Activated CD8-positive, alpha-beta memory T cell treated with anti-CD3 and anti-CD28 coated beads for 36 hours (primary cell): ENCODE measurements at places on chromosomes 11 and 22. TPM values are rescaled to one million over a fixed set of nuclear protein-coding genes. Genes with fewer than 3 reads are reported as not detected.

Gene B4GALNT4
- 0.38 TPM for total RNA-seq

Gene GUCD1
- 116 TPM for total RNA-seq

Gene PRG3
- total RNA-seq, result not detected

Gene KDM4E
- not detected for total RNA-seq

Gene RAB6A
- 72.1 TPM for total RNA-seq

Gene CHRDL2
- not detected for total RNA-seq

Gene GLYAT
- total RNA-seq, result not detected

Gene FLRT1
- not detected for total RNA-seq

Gene SLC22A6
- not detected for total RNA-seq

Gene NNMT
- not detected for total RNA-seq

Gene VSIG2
- not detected for total RNA-seq

Gene GALNT18
- 3.8 TPM for total RNA-seq

Gene PANX2
- total RNA-seq, result 1.4 TPM

Gene SOX10
- not detected for total RNA-seq

Gene DDTL
- not detected for total RNA-seq

Gene SLC37A2
- 0.65 TPM for total RNA-seq

Gene TIMM10B
- total RNA-seq, result 45.8 TPM

Gene HIPK3
- 41.2 TPM for total RNA-seq

Gene C11orf42
- not detected for total RNA-seq

Gene TMPRSS13
- total RNA-seq, result 1.7 TPM

Gene OR8K1
- not detected for total RNA-seq

Gene THY1
- total RNA-seq, result 0.30 TPM

Gene MS4A4A
- not detected for total RNA-seq

Gene MYOD1
- not detected for total RNA-seq

Gene WNT11
- not detected for total RNA-seq

Gene GDPD4
- not detected for total RNA-seq

Gene TRIM66
- total RNA-seq, result 26.7 TPM

Gene HPX
- not detected for total RNA-seq

Gene MOV10L1
- total RNA-seq, result not detected

Gene MISFA
- 0.88 TPM for total RNA-seq

Gene CDHR5
- total RNA-seq, result not detected

Gene SSTR3
- total RNA-seq, result 0.65 TPM

Gene ANGPTL5
- not detected for total RNA-seq

Gene MMP13
- not detected for total RNA-seq
